ENCODE measurements at places on chromosomes 12 and 14.

GRCh38 chr14:54564071-54564867 lies 2.7 kb upstream of the SAMD4A start:
- DNase-seq = no peak

- no peak for DNase-seq
These were observed 104.2 kb upstream of the AMN1 start for GRCh38 chr12:31832740-31833729.

- no peak for DNase-seq
These were observed 139.2 kb downstream of the RASSF9 start for GRCh38 chr12:85697003-85697402.

- no peak for DNase-seq
These were observed 238.5 kb upstream of the NAV3 start for GRCh38 chr12:77591959-77592743.

DNA sequence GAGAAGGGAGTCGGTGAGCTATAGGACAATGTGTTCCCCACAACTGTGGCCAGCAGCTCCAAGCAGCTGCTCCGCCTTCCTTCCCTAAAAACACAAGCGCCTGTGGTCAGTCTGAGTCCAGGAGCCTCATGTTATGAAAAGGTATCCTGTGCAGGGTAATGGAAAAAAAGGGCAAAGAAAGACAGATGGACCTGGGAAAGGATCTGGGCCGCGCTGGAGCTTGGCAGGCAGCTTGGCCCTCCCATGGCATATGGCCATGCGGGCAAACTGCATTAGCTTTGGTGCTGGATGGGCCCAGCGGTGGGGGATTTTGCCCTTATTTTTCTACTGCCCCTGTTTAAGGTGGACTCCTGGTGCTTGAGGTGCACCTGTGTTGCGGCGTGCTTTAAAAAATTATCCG lies 23.7 kb upstream of the CHST11 start:
- DNase-seq = no peak
